ENCODE measurements at places on chromosomes 7 and 10. TPM values are rescaled to one million over a fixed set of nuclear protein-coding genes. Genes with fewer than 3 reads are reported as not detected.

DNA sequence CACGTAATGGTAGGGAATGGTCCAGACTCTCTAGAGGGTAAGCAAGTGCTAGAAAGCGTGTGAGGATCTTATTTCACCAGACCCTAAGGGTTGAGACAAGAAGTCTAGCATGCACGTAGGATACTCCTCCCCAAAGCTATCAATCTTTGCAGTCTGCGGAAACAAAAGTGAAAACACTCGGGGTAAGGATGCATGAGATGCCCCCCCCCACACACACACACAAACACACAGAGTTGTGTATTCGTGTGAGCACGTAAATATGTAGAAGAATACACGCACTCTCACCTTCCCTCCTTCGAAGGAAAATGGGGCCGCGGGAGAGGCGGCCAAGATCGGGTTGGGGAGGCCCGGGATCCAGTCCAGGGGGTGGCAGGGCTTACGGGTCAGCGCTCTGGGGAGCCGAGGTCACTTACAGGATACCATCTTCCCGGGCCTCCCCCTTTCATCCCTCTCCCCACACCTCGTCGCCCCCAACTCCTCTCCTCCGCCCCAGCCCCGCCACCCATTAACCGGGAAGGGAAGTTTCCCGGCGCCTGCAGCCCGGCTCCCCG, 455 bp downstream of the CUL2 start:
- DNase-seq, result no peak

DNA sequence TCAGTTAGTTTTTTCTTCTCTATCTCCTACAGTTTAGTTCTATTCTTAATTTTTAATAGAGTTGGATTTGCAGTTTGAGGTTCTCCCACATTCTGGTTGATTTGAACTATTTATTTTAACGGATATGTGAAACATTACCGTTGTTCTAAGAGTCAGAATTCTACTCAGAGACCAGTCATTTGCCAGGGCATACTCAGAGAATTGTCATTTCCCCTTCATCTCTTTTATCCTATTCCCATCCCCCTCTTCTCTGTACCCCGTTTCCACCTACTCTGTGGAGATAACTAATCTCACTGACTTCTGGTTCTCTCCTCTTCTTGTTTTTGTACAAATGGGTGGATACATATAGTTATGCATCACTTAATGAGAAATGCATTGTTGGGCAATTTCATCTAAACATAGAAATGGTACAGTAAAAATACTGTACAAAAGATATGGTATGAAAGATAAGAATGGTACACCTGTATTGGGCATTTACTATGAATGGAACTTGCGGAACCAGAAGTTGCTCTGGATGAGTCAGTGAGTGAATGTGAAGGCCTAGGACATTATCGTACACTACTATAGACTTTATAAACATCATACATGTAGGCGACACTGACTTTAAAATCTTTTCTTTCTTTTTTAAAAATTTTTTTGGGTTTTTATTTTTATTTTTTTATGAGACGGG, 53.1 kb downstream of the INPP5F start:
- no peak for DNase-seq

DNA sequence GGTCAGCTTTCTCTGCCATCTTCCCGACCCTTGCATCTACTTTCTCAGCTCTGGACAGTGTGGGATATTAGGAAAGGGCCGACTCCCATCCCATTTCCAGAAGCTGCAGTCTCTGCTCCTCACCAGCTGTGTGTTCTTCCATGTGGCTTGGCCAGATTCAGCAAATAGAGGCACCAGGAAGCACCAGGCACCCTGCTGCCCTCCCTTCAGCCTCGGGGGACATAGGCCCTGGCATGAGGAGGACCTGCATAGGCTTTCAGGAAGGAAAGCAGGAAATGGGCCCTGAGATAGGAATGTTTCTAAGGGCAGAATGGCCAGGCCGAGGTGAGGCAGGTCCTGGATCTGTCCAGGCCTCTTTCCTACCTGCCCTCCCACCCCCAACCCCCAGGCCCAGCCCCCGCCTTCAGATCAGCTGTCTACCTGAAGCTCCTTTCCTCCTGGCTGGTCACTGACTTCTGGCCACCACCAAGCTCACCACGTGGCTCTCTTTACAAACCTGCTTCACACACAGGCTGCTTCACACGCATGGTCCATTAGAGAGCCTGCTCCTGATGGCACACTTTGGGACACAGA, 27.5 kb upstream of the PURB start:
- DNase-seq, result no peak

DNA sequence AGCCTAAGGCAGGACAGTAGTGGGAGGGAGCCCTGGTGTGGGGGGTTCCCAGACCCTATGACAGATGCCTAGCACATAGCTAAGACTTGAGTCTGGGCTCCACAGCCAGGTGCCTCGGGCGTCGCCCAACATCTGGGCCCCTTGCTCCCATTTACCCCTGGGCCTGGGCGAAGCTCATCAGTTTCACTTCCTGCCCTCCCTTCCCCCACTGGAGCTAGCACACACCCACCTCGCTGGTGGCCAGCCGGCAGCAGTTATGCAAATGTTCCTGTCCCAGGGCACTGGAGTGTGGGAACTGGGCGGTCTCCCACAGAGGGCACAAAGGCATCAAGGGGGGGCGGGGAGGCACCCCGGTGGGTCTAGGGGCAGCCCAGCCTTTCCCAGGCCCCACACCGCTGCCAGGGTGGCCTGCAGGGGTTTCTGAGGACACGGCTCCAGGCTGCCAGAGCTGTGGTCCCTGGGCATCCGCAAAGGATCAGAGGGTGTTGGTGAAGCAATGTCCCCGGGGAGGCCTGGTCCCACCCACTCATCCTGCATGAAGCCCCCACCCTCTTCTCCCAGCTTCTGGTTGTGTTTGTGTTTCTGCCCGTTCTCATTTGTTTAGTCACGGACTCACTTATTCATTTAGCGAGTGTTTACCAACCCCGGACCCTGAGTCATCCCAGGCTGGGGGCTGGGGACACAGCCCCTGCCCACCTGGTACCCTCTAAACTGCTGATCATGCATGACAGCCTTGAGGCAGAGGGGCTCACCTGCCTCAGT, 20.4 kb downstream of the SH2B2 start:
- no peak for DNase-seq

NPSR1 gene
- total RNA-seq, result not detected

APBB1IP gene
- 96.6 TPM for total RNA-seq

All from T-cell (primary cell).